Stimulated activated naive CD8-positive, alpha-beta T cell treated with anti-CD3 and anti-CD28 coated beads, Interleukin-15, Interleukin-2, amounts not matched to agents 100 U/mL and 50 U/mL, for 24 hours (primary cell): ENCODE measurements at places on chromosomes 4 and X.
A peak's percentile ranks its signal among the peaks of the same experiment; 100 is the strongest.

- peak; percentile 90 for DNase-seq
Measured at GRCh38 chrX:150898343-150899190, at the start of gene CD99L2. Gene CD99L2 (minus strand): TSS chrX:150898668. CDS start chrX:150898588, 80 bp downstream.

DNA sequence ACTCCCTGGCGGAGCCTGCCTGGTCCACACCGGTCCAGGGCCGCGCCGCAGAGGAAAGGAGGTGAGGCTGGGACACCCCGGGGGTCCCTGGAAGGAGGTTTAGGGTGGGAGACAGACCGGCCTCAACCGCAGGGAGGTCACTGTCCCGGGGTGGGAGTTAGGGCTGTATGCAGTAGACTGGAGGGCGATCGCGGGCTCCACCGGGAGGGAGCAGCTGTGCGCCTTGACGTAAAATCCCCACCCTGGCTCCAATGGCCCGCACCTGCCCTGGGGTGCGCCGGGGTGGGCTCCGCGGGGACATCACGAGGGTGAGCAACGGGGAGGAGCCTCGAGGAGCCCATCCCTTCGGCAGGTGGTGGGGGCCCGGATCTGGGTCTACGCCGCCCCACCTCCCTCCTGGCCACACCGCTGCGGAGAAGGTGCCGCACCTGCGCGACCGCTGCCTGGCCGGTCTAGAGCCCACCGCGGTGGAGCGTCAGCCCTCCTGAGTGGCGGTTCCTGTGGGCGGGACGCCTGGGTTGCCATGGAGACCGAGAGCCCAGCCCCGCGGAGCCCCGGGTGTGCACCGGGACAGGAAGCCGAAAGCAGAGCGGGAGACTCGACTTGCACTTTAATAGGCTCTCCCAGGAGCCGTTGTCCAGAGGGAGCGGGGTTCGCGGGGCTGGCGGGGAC is 105.1 kb downstream of the ADRA2C start:
- DNase-seq: no peak

DNA sequence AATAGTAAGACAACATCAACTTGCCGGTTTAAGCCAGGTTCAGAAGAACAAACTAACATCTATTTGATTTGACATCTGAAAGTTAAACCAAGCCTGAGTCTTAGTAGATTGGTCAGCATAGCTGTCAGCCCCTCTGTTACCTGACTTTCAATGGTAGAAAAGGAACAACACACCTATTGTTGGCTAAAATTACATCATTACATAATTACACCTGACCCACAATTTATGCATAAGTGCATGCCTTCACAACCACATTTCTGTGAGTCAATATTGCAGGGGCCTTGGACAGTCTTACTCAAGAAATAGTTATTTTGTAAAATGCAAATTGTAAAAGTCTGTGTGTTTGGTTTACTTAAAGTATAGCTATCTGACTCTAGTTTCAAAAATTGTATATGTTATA is 36.2 kb downstream of the EGFL6 start:
- DNase-seq: no peak

DNA sequence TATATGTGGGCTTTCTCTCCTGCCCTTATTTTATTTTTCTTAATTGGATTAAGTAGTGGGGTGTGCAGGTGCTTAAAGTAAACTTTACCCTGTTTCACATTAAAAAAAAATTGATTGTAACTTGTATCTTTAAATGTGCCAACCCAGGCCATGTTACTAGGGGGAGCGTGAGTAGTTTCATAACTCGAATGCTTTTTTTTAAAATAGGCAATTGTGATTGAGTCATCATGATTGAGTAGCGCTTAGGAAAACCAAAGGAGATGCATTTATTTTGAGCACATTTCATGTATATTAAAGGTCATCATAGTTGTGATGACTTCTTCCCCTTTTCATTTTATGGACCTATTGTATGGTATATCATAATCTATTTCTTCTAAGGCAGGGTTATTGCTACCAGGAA is 32.2 kb downstream of the GPAT3 start:
- no peak for DNase-seq

DNA sequence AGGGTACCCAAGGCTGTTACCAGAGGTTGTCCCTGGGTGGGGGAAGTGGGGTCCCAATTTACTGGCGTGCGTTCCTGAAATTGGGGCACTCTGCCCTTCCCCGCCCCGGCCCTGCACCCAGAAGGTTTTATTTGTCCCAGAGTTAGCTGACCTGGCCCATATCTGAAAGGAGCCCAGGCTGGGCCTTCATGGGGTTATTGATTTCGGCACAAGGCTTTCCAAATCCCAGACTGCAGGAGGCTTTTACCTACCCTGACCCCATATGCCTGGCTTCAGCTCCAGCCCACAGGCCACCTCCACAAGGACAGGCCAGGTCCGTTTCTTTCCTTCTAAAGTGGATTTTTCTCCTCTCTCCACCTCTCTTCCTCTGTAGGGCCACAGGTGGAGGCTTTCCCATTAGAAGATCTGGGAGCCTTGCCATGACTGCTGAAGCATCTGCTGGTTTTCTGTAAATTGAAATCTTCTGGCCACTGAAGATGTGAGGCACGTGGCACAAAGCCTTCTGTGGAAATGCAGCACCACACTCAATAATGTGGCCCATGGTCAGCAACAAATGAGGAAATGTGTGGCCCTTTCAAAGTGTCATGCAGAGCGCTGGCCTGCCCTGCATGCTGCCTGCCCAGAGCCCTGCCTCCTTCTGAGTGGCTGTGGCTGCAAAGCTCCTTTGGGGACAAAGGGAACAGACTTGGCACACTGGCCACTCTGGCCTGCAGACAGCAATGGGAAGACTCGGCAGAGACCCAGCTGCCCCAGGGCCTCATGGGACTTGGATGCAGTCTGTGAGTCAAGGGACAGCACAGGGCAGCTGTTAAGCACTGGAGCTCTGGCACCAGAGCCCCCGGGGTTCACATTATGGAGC is 43.1 kb upstream of the MTM1 start:
- DNase-seq: no peak

GRCh38 chrX:10591363-10592335 is 28.7 kb downstream of the MID1 start:
- no peak for DNase-seq

DNA sequence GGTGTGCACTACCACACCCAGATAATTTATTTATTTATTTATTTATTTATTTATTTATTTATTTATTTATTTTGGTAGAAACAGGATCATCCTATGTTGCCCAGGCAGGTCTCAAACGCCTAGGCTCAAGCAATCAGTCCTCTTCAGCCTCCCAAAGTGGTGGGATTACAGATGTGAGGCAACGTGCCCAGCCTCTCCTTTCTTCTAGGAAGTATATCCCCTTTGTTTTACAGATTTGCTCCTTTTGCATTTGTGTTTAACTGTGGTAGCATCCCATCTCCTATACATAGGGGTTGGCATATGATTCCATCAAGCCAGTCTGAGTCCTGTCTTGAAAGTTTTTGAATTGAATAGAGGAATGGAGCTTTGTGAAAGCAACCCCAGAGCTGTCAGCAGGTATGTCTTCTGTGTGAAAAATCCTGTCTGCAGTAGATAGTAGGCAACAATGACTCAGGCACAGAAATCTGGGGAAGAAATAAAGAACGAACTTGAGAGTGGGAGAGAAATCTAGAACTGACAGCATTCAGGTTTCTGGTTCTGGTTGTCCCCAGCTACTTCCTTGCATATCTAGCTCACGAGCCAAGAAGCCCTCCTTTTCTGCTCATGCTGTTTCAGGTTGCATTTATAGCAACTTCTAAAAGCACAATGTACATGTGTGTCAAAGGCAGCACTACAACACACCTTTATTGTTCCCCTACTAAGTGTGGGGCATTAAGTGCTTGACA is 113.7 kb upstream of the LSM6 start:
- DNase-seq: no peak

DNA sequence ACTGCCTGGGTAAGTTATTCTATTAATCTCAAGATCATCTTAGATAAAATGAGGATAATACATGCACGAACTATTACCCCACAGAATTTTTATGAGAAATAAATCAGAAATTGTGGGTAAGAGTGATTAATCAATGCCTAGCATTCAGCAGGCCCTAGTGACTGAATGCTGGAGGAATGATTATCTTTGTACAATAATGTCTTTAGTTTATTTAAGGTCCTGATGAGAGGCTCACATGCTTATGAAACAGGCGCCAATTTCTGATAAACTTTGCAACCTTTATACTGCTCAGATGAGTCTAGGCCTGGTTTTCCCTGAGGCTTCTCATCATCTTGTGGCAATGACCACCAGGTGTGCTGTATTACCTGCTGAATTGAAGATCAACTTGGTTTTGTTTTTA is 27.8 kb upstream of the BMP2K start:
- no peak for DNase-seq

GRCh38 chr4:1611501-1611870 is 72.6 kb downstream of the FAM53A start:
- no peak for DNase-seq

DNA sequence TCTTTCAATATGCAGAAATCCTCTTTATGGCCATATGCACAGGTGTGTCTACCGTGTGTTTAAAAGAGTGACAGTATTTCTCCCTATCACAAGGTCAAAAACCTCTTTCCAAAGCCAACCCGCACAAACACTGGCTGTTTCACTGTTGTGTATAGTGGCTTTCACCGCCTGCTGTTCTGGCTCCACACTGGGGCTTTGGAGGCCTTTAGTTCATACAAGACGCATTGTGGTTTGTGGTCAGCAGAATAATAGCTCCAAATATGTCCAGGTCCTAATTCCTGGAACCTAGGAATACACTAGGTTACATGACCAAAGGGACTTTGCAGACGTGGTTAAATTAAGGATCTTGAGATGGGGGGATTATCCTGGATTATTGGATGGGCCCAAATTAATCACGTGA is 40.7 kb upstream of the FAM9A start:
- no peak for DNase-seq

DNA sequence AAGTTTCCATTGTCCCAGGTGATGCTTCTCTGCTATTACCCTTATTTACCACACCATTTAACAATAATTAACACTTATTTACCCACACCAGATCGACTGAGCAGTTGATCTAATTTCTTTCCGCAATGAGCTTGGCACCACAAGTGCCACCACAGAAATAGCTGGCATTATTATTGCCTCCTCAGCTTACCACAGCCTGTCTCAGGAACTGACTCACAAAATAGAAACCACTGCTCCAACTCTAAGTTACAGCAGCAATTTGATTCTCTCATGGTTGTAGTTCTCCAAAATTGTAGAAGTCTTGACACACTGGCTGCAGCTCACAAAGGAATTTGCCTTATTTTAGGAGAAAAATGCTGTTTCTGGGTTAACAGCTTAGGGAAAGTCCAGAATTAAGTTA is 22.5 kb downstream of the ZNF721 start:
- DNase-seq: no peak

DNA sequence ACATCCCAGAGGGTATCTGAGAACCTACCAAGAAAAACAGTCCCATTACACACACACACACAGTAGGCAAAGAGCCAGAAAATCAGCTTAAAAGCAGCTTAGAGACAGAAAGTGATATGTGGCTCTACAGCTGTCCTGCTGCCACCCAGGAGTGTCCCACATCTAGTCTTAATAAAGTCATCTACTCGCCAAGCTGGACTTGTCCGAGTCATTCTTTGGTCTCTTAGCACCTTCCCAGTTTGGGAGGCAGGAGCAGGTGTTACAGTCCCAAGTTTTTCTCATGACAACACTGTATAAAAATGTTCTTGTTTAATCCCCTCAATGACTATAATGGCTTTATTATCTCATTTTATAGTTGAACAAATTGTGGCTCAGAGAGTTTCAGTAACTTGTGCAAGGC is 252.5 kb upstream of the CASK start:
- DNase-seq: no peak

DNA sequence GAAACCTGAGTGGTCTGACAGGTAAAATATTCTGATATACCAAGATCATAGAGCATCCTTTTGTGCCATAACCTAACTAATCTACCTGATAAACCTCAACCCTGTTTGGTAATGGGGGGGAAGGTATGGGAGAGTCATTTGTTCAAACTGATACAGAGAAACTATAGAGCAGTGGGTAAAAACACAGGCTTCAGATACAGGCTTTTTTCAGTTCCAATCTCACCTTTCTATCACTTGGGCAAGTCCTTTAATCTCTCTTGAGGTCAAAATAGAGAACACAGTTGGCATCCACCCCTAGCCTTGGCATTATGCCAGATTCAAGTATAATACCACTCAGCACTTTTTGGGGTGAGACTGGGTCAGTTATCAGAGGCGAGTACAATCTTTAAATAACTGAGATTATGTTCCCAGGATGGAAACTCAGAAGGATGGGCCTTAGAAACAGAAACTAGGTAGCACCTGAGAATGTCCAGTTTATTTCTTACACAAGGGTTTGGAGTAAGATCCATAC is 880 bp upstream of the ETDC start:
- no peak for DNase-seq

DNA sequence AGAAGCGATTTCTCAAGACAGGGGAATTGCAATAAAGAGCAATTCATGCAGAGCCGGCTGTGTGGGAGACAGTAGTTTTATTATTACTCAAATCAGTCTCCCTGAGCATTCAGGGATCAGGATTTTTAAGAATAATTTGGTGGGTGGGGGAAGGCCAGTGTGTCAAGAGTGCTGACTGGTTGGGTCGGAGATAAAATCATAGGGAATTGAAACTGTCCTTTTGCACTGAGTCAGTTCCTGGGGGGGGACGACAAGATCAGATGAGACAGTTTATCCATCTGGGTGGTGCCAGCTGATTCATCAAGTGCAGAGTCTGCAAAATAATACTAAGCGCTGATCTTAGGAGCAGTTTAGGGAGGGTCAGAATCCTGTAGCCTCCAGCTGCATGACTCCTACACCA is 502.4 kb downstream of the NLGN4X start:
- DNase-seq: no peak

GRCh38 chr4:19135895-19136633 is 1114.5 kb upstream of the LCORL start:
- DNase-seq: no peak

- no peak for DNase-seq
Measured at GRCh38 chrX:104564921-104565703, 887 bp upstream of the IL1RAPL2 start.

DNA sequence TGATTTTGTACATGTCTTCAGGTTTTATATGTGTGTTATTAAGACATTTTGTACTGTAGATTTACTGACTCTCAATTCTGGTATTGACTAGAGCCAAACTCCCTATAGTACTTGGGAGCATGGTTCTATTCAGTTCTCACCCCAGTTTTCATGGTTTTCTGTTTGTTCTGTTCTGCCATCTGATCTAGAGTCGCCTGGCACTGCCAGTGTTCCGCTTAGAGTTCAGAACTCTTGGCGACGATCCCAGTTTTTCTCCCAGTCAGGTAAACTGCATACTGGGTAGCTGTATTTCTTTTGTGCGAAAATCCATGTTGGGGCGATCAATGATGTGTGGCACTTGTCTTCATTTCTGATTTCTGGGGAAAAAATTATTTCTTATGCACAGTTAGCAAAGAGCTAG is 78.0 kb downstream of the PHOX2B start:
- no peak for DNase-seq

GRCh38 chr4:123878976-123879375 is 482.4 kb downstream of the SPRY1 start:
- DNase-seq: no peak

- no peak for DNase-seq
Measured at GRCh38 chr4:1531683-1532548, 125.7 kb upstream of the NKX1-1 start.
